Stimulated activated CD8-positive, alpha-beta memory T cell treated with anti-CD3 and anti-CD28 coated beads, Interleukin-7, amount 100 ng/mL, for 4 hours (primary cell): ENCODE measurements at places on chromosomes 3 and 15.

- DNase-seq, result no peak
These were observed 38.5 kb downstream of the C3orf62 start for GRCh38 chr3:49238274-49239127.

- no peak for DNase-seq
These were observed 1241.5 kb downstream of the ROBO2 start for GRCh38 chr3:78281381-78281780.

GRCh38 chr3:133301731-133302130 is 98.1 kb upstream of the BFSP2 start:
- DNase-seq, result no peak

GRCh38 chr3:191997579-191998268 is 536.8 kb downstream of the PYDC2 start:
- DNase-seq, result no peak

DNA sequence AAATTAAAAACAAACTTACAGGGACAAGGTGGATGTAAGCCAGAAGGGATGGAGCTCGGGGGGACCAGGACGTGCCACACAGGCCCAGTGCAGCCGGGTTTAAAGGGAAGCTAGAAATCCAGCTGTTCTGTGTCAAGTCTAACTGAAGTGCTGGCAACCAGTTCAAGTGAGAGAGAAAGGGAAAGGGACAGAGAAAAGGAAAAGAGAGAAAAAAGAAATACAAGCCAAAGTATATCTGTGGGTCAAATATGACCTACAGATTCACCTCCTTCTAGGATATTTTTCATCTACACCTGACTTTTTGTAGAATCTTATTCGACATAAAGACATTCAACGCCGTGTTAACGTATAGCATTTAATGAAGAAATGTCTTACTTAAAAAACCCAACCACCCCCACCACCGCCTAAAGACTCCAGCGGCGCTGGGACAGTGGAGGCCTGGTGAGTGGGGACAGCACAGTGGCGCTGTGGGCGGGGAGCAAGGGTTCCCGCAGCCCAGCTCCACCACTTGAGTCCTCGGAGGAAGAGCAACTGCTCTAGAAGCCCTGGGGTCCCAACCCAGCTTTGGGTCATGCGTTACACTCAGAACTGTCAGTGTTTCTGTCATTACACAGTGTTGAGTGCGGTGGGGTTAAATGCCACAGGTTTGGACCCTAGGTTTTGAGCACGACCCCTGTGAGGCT is 62.3 kb downstream of the CHSY1 start:
- DNase-seq, result no peak

GRCh38 chr3:47176582-47176981 is 12.7 kb upstream of the SETD2 start:
- no peak for DNase-seq

GRCh38 chr15:44096596-44096995 is 98.5 kb downstream of the FRMD5 start:
- no peak for DNase-seq

- DNase-seq, result no peak
These were observed 99.1 kb downstream of the SSR3 start for GRCh38 chr3:156455839-156456238.

DNA sequence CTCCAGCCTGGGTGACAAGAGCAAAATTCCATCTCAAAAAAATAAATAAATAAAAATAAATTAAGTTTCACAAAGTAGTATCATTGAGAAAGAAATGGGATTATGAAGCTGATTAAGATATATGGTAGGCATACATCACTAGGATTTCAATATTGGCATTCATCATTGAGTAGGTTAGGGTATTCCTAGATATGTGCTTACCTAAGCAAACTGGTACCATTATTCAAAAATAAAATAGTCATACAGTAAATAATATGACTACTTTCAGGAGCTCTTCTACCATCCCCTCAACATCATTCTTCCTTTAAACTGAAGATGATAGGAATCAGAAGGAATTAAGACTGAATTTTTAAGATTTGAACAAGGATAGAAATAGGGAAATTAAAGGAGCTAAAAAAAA is 66.6 kb downstream of the FRMD5 start:
- DNase-seq, result no peak

DNA sequence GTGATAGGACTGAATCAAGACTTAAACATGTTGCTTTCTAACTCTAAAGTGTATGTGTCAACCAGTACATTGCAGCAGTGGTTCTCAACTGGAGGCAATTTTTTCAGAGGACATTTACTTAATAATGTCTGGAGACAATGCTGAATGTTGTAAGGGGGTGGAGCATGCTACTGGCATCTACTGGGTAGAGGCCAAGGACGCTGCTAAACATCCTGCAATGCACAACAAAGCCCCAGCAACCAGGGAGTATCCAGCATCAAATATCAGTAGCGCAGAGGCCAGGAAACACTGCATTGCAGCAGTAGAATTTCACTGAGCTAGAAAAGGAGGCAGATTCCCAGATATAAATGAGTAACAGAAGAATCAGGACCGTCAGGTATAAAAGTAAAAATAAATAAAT is 79.8 kb upstream of the GRM7 start:
- no peak for DNase-seq

GRCh38 chr3:69566275-69566674 is 173.0 kb upstream of the MITF start:
- no peak for DNase-seq
